ENCODE measurements at places on chromosomes 2 and 18. TPM values are rescaled to one million over a fixed set of nuclear protein-coding genes. Genes with fewer than 3 reads are reported as not detected.
A peak's percentile ranks its signal among the peaks of the same experiment; 100 is the strongest.

- DNase-seq = no peak
Measured at GRCh38 chr2:85111819-85112281, 21.3 kb upstream of the TCF7L1 start.

- DNase-seq = no peak
Measured at GRCh38 chr2:73083886-73084800, 12.6 kb upstream of the SFXN5 start.

DNA sequence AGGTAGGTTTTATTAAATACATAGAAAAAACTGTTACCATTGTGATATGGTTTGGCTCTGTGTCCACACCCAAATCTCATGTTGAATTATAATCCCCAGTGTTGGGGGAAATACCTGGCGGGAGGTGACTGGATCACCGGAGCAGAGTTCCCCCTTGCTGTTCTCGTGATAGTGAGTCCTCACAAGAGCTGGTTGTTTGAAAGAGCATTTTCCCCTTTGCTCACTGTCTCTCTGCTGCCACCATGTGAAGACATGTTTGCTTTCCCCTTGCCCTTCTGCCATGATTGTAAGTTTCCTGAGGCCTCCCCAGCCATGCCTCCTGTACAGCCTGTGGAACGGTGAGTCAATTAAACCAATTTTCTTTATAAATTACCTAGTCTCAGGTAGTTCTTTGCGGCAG is 352.7 kb upstream of the SLC39A10 start:
- no peak for DNase-seq

GRCh38 chr2:75321599-75321922 is 122.2 kb upstream of the TACR1 start:
- no peak for DNase-seq

DNA sequence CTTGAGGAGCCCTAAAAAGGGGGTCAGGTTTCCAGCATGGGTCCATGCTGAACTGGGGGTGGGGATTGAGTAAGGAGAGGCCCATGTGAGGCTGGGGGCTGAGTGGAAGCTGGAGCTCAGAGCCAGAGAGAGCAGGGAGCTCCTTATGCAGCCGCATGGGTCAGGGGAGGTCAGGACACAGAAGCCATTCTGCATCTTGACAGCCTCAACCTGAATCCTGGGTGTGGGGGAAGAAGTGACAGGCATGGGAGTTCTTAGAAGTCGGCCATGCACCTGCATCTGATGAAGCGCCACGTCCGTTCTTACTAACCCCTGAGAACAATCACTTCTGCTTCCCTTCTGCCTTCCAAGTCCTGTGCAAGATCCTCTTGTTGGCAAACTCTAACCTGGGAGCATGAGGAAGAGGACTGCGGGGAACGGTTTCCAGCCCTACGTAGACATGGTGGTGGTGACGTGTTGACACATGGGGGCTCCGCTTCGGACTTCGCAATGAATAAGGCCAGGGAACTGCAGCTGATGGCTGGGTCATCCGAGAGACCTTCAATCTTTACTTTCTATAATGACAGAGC is 22.3 kb downstream of the GNLY start:
- no peak for DNase-seq

DNA sequence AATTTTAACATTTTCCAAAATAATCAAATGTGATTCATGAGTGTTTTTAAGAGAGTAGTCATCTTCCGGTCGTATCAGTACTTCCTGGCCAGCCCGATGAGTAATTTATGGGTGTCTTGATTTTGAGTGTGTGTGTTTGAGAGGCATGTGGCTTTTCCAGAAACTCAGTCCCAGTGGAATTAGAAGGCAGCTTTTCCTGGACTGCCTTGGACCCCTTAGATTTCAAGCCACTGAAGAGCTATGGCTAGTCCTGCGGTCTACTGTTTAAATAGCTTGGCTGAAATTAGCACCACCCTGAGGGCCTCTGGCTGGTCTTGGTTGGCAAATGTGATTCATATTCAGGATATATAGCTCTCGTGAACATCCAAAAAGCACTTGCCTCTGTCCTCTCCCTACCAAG is 59.4 kb downstream of the HK2 start:
- no peak for DNase-seq

DNA sequence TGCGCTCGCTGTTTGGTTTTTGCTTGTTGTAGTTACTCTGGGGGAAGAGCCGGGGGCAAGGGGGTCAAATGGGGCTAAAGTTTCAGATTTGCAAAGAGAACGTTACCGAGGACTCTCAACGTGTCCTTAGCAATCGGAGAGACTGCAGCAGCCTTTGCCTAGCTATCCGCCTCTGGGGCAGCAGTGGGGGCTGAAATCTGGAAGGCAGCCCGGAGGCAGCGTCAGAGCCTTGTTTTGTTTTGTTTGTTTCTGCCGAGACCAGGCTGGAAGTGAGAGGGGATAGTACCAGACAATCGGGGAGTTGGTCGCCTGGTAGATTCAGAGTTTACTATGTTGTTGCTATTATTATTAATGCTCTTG is 1.2 kb downstream of the CDH20 start:
- peak; percentile 10 for DNase-seq

- no peak for DNase-seq
Measured at GRCh38 chr2:39091063-39091462, 29.8 kb downstream of the SOS1 start.

DNA sequence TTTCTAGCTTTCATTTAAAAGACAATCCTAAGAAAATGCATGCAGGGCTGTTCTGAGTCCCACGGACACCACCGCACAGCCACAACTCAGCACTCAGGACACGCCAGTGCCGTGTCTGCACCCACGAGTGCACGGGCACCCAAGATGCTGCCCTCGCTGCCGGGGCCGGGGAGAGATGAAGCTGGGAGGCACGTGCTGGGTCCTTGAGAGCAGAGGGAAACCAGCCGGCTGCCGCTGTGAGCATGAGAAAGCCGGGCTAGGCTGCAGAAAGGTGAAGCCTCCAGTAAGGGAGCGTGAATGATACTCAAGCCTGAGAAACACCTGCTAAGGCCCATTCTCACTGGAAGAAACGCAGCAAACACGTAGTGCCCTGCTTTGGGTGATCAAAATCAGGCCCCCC is 4.8 kb downstream of the COPS9 start:
- no peak for DNase-seq

Gene GPR55
- polyA plus RNA-seq = 0.06 TPM

GRCh38 chr2:104502901-104503300 is 351.0 kb upstream of the POU3F3 start:
- DNase-seq = no peak
